ENCODE measurements at places on chromosomes 4 and X. TPM values are rescaled to one million over a fixed set of nuclear protein-coding genes. Genes with fewer than 3 reads are reported as not detected.

The NSUN7 gene
- 0.21 TPM for total RNA-seq

The ADH1B gene
- total RNA-seq: not detected

The MAGEC2 gene
- total RNA-seq: not detected

The USP27X gene
- 3.6 TPM for total RNA-seq

The MTNR1A gene
- total RNA-seq: not detected

The MGARP gene
- total RNA-seq: 57.2 TPM

The DRP2 gene
- 0.13 TPM for total RNA-seq

The TMPRSS11E gene
- total RNA-seq: not detected

The PRICKLE3 gene
- 6.2 TPM for total RNA-seq

The TBC1D1 gene
- total RNA-seq: 135 TPM

The GABRG1 gene
- not detected for total RNA-seq

The ZCCHC18 gene
- 0.88 TPM for total RNA-seq

The IGSF1 gene
- total RNA-seq: not detected

The OTC gene
- total RNA-seq: not detected

The SMAD1 gene
- total RNA-seq: 50.6 TPM

The SUPT20HL2 gene
- not detected for total RNA-seq

The GPM6B gene
- total RNA-seq: 1.1 TPM

The PALLD gene
- total RNA-seq: 1.5 TPM

The IL15 gene
- total RNA-seq: 2.0 TPM

The HAND2 gene
- 8.6 TPM for total RNA-seq

The NXF2 gene
- total RNA-seq: not detected

The MAOA gene
- total RNA-seq: 120 TPM

The SPANXD gene
- total RNA-seq: not detected

The MAGEC1 gene
- total RNA-seq: 0.07 TPM

The RAB28 gene
- 14.0 TPM for total RNA-seq

The DIPK2B gene
- total RNA-seq: 3.6 TPM

The CT45A5 gene
- total RNA-seq: not detected

The PLXNB3 gene
- total RNA-seq: 5.5 TPM

The RBM46 gene
- total RNA-seq: not detected

The NMU gene
- total RNA-seq: 0.20 TPM

The GAGE12J gene
- not detected for total RNA-seq

The GRIA3 gene
- total RNA-seq: not detected

The LRRC66 gene
- 0.13 TPM for total RNA-seq

The PACRGL gene
- total RNA-seq: 31.7 TPM

The AFM gene
- total RNA-seq: not detected

The PNCK gene
- total RNA-seq: not detected

The RXFP1 gene
- total RNA-seq: not detected

The HELT gene
- not detected for total RNA-seq

The GIMD1 gene
- total RNA-seq: not detected

The SMIM31 gene
- total RNA-seq: not detected

The TXK gene
- 0.04 TPM for total RNA-seq

The LDB2 gene
- 150 TPM for total RNA-seq

The SULT1B1 gene
- total RNA-seq: 55.5 TPM

The APLN gene
- total RNA-seq: 224 TPM

The RLIM gene
- total RNA-seq: 53.7 TPM

The ITM2A gene
- 15.4 TPM for total RNA-seq

The CCDC160 gene
- not detected for total RNA-seq

The NPY1R gene
- total RNA-seq: 0.14 TPM

The BMP15 gene
- total RNA-seq: not detected

The SPATA4 gene
- total RNA-seq: not detected
